ENCODE measurements at places on chromosomes 5 and 9.

DNA sequence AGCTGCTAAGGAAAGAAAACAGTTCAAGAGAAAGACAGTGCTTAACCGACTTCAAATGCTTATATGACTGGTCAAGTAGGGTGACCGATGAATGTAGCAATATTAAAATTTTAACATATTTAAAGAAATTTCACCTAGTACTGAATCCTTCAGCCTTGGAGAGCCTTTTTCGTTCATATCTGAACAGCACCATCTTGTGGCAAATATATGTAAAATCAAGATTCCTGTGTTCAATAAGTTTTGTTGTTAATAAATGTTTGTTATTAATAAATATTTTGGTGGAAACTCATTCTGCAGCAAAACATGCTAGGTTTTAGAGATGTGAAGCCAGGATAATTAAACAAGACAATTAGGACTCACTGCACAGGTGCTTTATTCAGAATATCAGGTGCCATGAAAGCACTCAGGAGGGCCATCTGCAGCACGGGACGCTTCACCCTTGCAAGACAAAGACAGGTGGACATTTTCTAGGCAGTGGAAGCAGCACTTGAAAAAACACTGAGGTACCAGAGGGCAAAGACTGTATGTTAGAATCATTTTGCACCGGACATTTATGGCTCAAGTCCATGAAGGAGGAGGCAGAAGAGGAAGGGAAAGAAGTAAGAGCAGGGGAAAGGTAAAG lies 15.6 kb downstream of the TICAM2 start:
- DNase-seq, result peak; percentile 52

GRCh38 chr5:159097784-159098602 lies 1.7 kb downstream of the EBF1 start:
- DNase-seq, result no peak

GRCh38 chr5:53481159-53481886 lies 894 bp downstream of the FST start:
- peak; percentile 28 for DNase-seq

- no peak for DNase-seq
Measured at GRCh38 chr9:134546246-134546731, 95.3 kb upstream of the COL5A1 start.

- DNase-seq, result peak; percentile 61
Measured at GRCh38 chr9:78325343-78325742, 28.4 kb downstream of the PSAT1 start.

DNA sequence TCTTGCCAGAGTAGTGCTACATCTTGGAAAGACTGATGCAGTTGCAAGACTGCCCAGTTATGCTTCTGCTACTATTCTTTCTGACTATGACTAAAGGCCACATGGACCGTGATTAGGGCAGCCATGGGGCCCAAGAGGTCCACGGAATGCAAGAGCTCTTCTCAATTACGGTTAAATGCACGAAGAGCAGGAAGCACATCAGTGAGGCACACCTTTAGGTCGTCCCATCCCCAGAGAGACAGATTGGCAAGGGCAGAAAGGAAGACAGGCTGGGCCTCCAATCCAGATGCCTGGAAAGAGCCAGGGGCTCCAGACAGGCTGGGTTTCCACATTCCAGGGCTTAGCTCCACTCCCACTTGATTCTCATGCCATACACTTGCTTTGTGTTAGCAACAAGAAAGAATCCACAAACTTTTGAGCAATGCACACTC lies 132.3 kb upstream of the SLIT3 start:
- no peak for DNase-seq

DNA sequence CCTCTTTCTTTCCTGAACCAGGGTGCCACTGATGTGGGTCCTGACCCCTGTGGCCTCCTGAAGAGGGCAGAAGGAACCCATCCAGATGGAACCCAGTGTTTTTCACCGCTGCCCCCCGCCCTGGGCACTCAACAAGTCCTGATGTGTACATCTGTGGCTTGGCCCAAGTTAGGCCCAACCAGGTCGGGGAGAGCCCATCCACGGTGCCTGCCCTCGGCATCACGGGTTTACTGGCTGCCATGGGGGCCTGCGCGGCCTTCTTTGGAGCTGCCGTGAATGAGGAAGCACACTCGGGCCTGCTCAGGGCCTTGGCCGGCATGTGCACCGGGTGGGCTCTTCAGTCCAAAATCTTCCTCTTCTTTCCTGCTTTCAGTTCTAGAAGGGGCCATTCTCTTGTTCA lies 5.8 kb downstream of the ECSCR start:
- DNase-seq, result no peak

- peak; percentile 82 for DNase-seq
Measured at GRCh38 chr9:92133949-92134604, 18.9 kb upstream of the SPTLC1 start.

- DNase-seq, result no peak
Measured at GRCh38 chr5:107478068-107478641, 192.6 kb downstream of the EFNA5 start.

DNA sequence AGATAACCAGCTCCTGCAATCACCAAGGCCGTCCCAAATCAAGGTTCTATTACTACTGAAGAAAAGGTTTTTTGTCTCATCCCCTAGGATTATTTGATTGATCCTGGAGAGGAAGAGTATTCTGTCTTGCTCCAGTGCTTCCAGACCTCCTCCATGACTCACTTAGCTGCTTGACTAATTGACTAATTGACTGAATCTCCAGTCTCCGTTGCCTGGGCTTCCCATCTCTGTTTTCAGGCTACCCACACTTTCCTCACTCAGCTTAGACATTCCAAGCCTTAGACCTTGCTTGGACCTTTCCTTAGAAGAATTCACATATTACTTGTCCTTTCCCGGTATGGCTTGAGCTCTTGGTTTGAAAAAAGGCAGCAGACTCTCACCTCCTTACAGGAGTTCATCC lies 60.6 kb downstream of the FRMD3 start:
- DNase-seq, result no peak

DNA sequence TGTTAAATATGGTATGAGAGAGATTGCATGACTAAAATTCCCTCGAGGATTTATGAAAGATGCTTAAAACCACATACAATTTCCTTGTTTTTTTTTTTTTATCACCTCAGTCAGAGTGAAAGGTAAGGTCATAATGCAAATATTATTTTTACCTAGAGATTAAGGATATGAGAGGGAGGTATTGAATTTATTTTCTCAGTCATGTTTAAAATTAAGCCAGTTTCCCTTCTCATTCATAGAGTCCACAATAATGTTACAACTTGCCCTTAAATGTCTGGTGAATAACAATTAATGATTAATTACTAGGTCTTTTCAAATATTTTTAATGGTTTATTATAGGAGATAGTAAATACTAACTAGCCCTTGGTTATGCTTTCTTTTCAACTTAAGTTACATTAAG lies 144.9 kb upstream of the HAPLN1 start:
- no peak for DNase-seq

DNA sequence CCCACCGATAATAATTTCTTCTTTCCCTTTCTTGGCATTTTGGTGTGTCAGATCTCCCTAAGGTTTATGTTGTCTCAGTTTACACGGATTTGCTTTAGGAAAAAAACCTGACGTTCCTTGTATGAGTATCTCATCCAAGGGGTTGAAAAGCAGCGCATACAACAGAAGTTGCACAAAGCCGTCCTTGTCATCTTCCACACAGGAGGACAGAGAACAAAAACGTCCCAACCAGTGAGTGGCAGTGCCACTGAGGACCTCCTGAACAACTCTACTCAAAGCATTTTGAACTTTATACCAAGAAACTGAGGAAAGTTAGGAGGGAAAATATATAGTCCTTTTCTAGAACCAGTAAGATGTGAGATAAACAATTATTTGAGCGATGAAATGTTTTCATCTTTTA lies 547.0 kb downstream of the PDE4D start:
- DNase-seq, result no peak
